ENCODE measurements at places on chromosomes 11 and 22.

- no peak for DNase-seq
Observed at GRCh38 chr11:115132436-115133228, 371.6 kb downstream of the CADM1 start.

- no peak for DNase-seq
Observed at GRCh38 chr11:88861618-88862017, 204.2 kb downstream of the GRM5 start.

GRCh38 chr22:42279425-42280020 lies 9.1 kb upstream of the TCF20 start:
- DNase-seq = no peak

- no peak for DNase-seq
Observed at GRCh38 chr22:44890416-44891292, 119.2 kb downstream of the PHF21B start.

All from retinal pigment epithelial cell (primary cell).